Globus pallidus (tissue), 1 donor: ENCODE measurements at places on chromosomes 13 and 19.

DNA sequence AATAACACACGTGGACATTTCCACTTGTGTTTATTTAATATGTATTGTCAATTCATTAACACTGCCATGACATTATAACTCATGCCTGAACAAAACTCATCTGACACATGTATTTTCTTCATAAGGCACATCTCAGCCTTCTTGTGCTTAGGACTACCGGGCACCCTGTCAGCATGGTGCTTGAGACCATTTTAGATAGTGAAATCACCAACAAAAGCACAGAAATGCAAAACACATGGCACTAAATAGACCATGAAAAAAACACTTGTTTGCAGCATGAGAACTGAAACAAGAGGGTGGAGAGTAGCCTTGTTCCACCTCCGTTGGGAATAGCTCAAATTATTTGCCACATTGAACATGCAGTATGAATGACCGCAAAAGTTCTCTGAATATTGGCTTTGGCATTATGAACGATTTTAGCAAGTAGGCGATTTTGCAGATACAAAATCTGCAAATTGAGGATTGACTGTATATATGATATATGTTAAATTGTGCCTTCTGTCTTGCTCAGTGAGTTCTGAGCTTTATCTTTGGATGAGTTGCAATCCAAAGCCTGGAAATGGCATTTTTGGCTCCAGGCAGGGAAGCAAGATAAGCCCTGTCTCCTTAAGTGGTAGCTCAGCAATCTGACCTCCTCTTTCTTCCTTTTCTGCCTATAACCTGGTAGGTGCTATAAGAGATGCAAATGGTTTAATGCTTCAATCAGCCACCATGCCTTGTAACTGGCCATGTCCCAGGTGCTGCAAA lies 328.2 kb downstream of the HS6ST3 start:
- DNase-seq = no peak

GRCh38 chr13:111201304-111201940 lies 86.3 kb downstream of the ARHGEF7 start:
- DNase-seq = no peak

DNA sequence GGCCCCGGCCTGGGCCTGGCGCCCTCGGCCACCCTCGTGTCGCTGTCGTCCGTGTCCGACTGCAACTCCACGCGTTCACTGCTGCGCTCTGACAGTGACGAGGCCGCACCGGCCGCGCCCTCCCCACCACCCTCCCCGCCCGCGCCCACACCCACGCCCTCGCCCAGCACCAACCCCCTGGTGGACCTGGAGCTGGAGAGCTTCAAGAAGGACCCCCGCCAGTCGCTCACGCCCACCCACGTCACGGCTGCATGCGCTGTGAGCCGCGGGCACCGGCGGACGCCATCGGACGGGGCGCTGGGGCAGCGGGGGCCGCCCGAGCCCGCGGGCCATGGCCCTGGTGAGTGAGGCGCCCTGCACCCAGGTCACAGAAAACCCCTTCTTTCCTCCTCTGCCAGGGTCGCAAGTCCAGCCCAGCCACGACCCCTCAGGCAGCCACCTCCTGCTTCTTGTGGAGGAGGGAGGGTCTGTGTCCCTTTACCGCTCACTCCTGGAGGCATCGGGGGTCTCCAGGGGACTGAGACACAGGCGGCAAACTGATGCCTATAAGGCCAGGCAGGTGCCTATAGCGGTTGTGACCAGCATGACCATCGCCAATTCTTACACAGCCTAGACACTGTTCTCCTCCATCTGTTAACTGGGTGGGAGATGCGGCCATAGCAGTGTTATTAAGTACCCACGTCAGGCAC lies 4.2 kb downstream of the TTC9B start:
- no peak for DNase-seq

DNA sequence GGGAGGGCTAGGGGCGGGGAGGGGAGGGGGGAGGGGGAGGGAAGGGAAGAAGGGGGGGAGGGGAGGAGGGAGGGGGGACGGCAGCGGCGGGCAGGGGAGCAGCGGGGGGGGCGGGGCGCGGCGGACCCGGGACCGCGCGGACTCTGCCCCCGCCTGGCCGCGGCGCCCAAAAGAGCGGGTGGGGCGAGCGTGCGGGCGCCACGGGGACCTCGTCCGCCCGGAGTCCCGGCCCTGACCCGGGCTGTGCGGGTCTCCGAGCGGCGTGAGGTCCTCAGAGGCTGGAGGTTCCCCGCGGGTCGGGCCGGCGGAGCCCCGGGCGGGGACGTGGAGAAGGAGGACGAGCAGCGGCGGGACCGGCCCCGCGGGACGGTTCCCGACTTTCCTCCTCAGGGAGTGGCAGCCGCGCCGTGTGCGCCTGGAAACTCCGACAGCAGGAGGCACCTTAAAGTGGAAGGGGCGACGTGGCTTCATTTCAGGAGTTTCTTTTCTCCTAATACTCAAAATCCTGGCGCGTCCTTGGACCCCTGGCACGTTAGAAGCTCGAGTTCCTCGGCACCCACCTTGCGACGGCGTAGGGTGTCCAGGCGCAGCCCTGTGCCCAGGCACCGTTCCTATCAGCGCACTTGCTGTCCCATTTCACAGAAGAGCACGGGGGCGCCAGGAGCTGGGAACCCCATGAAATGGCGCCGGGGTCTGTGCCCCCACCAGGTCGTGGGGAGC lies 518 bp upstream of the PLPP2 start:
- DNase-seq = peak; percentile 49

DNA sequence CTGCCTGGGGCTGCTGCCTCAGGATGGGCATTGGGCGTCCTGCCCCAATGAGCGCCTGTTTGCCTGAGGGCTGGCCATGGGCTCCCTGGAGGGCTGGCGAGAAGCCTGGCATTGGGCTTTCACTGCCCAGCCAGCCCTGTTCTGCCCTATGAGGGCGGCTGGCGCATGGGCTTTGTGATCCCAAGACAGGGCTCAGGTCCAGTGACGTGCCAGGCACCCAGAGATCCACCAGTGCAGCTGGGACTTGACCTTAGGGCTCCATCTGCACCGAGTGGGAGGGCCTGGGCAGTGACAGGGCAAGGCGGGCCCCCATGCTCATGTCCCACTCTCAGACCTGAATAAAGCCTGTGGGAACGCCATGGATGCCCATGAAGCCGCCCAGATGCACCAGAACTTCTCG lies 34.3 kb downstream of the MAU2 start:
- DNase-seq = no peak

DNA sequence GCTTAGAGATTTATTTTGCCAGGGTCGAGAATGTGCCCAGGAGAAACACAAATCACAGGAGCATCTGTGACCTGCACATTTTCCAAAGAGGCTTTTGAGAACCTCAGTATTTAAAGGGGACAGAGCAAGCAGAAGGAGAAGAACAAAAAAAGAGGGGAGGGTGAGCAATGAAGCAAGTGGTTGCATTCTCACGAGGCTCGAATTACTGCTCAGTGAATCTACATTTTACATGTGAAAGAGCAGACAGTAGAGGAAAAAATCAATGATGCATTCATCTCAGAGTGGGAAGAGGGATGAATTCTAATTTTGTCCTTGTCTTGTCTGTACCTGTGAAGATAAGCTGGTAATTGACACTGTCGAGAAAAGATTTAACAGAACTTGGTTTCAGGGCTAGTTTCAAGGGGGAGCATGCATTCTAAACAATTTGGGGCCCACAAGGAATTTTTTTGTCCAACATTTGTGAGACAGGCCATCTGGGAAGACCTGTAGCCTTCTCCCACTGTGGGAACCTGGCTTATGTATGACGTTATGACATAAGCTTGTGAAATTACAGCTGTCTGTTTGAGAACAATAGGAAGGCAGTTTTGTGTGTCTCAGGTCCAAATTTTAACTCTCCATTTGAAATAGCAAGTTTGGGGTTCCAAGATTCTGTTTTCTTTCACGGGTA lies 855.1 kb downstream of the SLITRK5 start:
- DNase-seq = no peak

DNA sequence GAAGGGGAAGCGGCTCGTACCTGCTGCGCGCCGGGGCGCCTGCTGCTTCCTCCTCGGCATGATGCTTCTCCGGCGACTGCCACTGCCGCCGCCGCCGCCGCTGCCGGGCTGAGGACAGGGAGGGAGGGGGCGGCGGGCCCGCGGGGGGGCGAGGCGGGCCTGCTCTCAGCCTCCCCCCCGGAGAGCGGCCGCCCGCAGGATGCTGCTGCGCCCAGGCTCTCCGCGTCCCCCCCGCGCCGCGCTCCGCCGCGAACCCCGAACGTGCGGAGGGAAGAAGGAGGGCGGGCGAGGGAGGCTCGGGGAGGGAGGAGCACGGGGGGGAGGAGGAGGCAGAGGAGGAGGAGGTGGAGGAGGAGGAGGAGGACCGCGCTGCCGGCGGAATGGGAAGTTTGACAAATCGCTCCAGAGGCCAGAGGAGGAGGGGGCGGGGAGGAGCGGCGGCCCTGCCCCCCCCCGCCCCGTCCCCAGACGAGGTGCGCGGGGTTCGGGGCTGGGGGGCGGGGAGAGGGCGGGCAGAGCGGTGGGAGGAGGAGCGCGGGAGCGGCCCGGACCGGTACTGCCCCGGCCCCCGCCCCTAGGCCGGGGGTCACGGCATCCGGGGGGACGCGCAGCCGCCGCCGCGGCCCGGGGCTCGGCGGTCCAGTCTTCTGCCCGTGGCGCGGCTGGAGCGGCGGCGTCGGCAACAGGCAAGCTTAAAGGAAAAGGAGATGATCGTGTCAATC lies at the start of gene TSHZ3:
TSHZ3 (minus strand) TSS at position 277 of the 722 bp plus-strand sequence; CDS start at position 60, 217 bp downstream.
- DNase-seq = peak; percentile 42

GRCh38 chr19:53977991-53978731 lies 13.3 kb upstream of the CACNG6 start:
- DNase-seq = peak; percentile 68

DNA sequence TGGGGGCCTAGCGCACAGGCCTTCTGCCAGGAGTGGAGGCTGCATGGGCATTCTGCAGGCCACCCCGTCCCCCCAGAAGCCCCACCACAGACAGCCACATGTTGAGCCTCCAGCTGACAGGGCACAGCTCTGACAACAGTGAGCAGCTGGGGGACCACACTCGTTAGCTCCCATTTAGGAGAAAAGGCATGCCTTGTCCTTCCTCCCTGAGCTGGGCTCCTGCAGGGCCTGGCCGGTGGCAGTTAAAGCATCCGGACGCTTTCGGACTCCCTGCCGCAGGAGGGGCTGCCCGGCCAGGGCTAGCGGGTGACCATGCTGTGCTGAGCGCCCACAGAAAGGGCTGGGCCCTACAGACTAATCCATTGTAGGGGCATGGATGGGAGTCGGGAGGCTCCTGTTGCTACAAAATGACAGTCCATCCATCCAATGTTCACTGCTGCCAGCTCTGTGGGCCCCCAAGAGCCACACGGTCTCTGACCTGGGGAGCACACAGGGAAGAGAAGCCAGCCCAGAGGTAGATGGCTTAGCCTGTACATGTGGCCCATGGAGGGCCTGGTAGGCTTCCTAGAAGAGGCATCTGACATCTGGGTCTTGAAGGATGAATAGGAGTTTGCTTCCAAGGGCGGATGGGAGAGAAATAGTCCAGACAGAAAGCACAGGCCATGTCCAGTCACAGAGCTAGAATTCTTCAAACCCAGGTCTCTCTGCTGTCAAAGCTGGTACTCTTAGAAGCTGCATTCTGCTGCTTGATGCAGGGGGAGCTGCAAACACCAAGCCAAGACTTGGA lies 116.5 kb upstream of the VSTM2B start:
- no peak for DNase-seq

DNA sequence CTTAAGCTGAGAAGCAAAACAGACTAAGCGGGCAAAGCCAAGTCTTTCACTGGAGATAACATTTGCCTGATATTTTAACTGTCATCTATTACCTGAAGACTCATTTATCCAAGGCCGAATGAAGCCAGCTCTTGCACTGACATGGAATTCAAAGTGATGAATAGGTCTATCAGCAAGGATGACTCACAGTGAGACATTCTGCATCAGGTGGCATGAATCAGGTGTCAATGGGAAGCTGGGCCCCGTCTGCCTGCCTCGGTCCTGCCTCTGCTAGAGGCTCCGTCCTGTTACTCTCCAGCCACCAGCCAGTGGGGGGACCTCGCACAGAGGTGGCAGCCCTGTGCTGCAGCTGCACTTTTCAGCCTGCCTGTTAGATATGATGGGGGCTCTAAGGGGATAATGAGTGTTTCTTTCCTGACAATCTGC lies 23.5 kb downstream of the STARD13 start:
- DNase-seq = no peak

- DNase-seq = no peak
These were observed 69.5 kb upstream of the TDRD3 start for GRCh38 chr13:60327511-60327910.

GRCh38 chr19:53872762-53873161 lies 5.1 kb downstream of the MYADM start:
- no peak for DNase-seq

- no peak for DNase-seq
These were observed 865.8 kb downstream of the PCDH9 start for GRCh38 chr13:66364346-66364745.

GRCh38 chr13:52104624-52105023 lies 24.2 kb downstream of the NEK5 start:
- DNase-seq = no peak

DNA sequence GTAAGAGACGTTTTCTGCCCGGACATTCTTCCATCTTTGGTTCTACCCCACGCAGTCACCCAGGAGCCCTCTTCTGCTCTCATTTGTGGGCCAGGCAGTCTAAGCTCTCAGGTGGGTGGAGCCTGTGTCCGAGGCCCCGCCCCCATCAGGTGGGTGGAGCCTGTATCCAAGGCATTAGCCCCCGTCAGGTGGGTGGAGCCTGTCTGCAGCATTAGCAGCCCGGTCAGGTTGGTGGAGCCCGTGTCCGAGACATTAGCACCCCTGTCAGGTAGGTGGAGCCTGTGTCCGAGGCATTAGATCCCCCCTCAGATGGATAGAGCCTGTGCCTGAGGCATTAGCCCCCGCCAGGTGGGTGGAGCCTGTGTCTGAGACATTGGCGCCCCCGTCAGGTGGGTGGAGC lies 45.5 kb upstream of the C13orf46 start:
- no peak for DNase-seq

- no peak for DNase-seq
These were observed 18.6 kb downstream of the NALCN start for GRCh38 chr13:101397742-101398141.

DNA sequence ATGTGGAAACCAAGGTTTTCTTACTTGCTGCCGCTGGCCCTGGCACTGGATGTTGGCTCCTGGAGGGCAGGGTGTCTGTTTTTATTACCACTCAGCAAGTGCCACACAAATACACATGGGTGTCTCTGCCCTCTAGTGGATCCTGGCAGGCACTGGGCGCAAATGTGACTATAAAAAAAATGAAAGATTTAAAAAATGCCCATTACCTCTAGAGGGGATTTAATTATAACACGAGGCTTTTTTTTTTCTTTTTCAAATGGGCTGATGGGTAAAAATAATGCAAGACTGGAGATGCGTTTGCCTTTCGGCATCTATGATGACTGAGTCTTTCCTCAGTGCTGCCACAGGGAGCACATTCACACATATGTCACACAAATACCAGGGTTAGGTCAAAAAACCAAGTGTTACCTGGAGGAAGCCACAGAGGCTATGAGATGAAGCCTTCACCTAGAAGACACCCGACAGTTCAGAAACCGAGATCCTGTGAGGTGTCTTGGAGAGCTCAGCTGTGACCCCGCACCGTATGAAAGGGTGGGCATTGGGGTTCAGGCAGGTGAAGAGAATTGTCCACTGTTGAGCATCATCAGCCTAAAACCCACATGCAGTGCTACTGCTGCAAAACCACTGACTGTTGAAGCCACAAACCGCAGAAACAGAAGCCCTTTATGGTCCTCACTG lies 25.7 kb downstream of the CHAMP1 start:
- DNase-seq = peak; percentile 14

- DNase-seq = no peak
These were observed 224.2 kb downstream of the RGCC start for GRCh38 chr13:41681587-41681986.

GRCh38 chr19:44745341-44745831 lies 3.1 kb upstream of the BCL3 start:
- no peak for DNase-seq

GRCh38 chr13:35768551-35768950 lies 292.1 kb upstream of the MAB21L1 start:
- DNase-seq = no peak

- DNase-seq = no peak
These were observed 149.2 kb upstream of the RNF113B start for GRCh38 chr13:98326291-98326690.
